ENCODE measurements at places on chromosomes 16 and 17.

GRCh38 chr16:2774161-2774891 is 2.8 kb downstream of the ELOB start:
- no peak for DNase-seq

DNA sequence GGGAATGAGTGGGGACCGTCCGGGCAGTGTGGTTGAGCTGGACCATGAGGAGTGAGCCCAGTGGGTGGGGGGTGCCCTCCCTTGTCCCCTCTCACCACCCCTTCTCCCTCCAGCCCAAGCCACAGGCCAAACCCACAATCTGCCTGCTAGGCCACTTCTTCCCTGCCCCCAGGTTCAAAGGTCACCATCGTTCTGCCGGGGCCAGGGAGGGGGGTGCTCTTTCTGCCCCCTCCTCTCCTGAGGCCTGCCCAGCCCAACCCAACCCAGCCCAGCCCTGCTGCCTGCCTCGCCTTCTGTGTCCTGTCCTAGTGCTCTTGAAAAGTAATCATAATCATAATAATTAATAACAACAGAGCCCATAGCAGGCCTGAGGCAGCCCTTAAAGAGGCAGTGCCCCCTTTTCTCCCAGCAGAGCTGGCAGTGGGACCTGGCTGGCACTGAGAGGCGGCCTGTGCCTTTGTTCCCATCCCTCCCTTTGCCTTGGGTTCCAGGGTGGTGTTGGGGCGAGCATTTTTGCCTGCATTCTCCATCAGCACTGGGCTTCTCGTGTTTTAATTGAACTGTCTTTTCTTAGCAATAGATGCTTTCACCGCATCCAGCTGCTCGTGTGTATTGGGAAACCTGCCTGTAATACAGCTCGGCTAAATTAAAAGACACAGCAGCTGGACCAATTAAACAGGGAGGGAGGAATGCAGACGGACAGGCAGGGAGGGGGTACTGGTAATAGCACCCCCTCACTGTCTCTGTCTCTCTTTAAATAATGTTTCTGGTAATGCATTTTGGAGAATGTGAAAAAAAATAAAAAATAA is 46.8 kb downstream of the SREBF1 start:
- no peak for DNase-seq

DNA sequence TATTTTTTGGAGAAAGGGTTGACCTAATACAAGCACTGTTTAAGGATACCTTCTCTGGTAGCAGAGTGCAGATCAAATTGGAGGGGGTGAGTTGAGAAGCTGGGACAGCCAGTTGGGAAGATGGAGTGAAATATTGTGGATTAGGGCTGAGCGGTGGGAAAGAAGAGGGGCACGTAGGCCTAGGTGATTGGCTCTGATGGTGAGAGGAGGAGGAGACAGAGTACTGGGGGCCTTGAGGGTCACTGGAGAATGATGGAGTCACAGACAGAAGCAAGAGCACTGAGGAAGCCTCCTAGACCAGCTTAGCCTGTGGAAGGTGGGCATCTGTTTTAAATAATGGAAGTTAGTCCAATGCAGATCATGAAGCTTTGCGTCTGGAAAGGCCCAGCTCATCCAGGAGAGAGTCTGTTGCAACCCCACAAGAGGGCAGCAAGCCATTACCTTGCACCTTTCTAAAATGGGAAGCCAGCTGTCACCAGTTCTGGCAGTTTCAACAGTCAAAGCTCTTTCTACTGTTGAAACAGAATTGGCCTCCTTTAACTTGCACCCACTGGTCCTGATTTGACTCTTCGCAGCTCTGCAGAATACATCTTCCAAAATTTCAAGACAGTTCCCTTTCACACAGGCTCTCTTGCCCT is 11.8 kb downstream of the SLC9A5 start:
- no peak for DNase-seq

- DNase-seq: no peak
These were observed 87.9 kb downstream of the CLEC16A start for GRCh38 chr16:11032000-11032921.

DNA sequence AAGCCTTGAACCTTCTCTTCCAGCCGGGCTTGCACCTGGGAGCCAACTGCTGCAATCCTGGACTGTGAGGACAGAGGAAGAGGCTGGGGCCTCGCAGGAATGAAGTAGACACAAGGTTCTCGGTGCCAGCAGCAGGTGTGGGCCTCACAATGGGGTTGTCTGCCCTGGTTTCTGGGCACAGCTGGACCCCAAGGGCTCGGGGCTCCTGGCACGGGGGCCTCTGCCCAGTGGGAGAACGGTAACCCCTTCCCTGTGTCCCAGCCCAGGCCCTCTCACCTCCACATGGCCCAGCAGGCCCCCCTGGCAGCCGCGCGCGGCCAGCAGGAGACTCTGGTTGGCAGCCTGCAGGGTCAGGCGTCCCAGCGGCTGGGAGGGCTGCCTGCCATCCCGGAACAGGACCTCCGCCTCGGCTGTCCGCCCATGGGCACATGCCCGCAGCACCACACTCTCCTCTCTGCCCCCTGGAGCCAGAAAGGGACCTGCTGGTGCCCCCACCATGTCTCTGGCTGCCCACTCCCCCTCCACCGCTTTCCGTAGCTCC is 46.9 kb downstream of the RMI2 start:
- DNase-seq: no peak

- no peak for DNase-seq
These were observed 7.4 kb downstream of the ACD start for GRCh38 chr16:67652578-67653127.

DNA sequence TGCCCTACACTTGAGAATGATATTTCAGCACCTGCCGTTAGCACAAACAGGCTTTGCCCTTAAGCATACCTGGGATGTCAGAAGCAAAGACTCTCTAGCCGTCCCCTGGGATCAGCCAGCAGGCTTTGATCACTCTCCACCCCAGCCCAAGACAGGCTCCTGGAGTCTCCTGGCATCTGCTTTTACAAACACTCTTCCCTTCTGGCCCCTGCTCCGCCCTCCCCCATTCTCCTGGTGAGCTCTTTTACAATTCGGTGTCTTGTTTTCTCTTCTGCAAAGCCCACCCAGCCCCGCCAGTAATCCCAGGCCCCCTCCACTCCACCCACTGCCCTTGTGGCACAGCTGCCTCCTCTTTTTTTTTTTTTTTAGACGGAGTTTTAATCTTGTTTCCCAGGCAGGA is 50.4 kb downstream of the KATNIP start:
- no peak for DNase-seq

GRCh38 chr16:83010776-83011720 is 384.3 kb downstream of the CDH13 start:
- DNase-seq: no peak

- no peak for DNase-seq
These were observed 15.1 kb upstream of the GLG1 start for GRCh38 chr16:74622005-74622404.

DNA sequence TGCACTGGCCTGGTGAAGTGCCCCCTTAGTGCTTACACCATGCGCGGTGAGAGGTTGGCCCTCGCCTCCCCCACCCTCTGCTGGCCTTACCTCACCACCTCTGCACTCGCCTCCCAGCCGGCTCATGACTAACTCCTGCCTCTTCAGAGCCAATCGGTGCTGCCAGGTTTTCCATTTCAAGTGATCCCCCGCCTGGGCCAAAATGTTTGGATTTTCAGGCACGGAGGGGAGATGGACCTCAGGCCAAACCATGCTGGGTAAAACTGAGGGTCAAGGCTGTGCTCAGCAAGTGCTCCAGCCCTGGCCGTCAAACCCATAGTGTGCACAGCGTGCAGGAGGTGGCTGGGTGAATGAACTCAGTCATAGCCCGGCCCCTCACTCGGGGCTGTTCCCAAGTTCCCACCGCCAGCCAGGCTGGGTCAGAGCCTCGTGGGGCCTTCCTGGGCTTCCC is 175.4 kb downstream of the SEC14L1 start:
- no peak for DNase-seq

DNA sequence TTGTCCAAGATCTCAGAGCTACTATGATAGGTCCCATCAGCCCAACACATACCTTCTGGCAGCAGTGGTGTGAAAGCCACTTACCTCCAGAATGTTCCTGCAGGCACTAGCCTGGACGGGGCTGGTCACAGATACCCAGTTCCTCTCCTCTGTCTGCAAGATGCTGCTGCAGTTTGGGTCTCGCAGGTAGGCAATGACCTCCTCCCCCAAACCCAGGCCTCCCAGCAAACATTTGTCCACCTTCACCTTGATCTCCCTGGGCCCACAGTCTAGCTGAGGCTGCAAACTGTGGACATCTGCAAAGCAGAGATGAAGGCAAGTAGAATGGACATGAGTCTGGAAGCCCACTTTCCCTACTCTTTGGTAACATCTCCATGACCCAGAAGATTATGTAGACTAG is 7.1 kb downstream of the GP2 start:
- DNase-seq: no peak

- no peak for DNase-seq
These were observed 15.0 kb upstream of the SALL1 start for GRCh38 chr16:51166091-51166490.

- DNase-seq: no peak
These were observed 399.2 kb downstream of the CNTNAP4 start for GRCh38 chr16:76676356-76676755.

DNA sequence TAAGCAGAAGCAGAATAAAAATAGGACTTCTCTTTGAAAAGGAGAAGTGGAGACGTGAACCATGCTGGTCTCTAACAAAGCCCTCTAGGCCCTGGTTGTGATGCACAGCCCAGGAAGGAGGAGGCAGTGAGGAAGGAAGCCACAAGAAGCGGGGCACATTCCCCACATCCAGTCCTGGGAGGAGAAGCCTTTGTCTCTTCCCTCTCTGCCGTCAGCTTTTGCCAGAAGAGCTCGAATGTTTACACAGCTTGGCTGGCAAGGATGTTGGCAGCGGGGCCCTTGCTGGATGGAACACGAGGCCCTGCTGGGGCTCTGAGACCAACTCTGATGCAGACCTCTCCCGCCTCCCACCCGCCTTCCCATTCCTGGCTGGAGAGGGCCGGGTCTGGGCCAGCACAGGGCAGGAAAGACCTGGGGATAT is 91.3 kb downstream of the MAF start:
- no peak for DNase-seq

DNA sequence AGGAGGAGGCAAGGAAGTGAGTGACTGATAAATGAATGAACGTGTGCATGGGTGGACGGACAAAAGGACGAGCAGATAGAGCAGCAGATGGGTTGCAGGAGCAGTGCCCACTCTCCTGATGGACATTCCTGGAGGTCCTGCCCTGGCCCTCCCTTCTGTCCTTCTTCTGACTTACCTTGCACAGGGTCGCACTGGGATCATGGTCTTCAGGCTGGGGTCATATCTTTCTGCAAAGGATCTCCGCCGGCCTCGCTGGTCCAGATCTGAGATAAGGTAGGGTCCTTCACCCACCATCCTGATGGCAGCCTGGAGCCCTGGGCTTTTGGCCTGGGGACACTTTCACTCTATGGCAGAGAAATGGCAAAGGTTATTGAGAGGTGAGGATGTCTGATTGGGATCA is 9.7 kb downstream of the ABCC12 start:
- no peak for DNase-seq

DNA sequence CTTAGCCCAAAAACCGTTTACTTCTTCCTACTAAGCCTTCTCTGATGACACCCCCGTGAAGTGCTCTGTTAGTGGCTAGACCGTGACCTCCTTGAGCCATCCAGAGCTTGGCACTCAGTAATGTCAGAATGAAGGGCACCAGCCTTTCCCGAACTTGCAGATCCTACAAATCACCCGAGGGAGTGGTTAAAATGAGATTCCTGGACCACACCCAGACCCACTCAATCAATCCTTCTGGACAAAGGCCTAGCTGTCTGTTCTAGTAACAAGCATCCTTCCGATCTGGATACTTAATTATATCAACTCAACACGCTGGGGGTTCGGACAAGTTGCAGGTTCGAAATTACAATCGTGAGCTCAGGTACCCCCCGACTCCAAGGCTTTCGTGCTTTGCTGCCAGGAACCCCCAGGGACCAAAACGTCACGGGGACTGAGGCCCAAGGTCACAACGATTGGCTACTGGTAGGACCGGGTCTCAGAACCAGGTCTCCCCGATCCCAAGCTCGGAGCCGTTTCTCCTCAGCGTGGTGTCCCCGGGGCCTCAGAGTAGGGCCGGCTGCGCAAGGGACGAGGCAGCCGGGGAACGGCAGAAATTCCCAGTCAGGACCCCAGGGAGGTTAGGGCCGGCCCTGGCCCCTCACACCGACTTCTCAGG is 527 bp downstream of the CIAPIN1 start:
- DNase-seq: peak; percentile 28

DNA sequence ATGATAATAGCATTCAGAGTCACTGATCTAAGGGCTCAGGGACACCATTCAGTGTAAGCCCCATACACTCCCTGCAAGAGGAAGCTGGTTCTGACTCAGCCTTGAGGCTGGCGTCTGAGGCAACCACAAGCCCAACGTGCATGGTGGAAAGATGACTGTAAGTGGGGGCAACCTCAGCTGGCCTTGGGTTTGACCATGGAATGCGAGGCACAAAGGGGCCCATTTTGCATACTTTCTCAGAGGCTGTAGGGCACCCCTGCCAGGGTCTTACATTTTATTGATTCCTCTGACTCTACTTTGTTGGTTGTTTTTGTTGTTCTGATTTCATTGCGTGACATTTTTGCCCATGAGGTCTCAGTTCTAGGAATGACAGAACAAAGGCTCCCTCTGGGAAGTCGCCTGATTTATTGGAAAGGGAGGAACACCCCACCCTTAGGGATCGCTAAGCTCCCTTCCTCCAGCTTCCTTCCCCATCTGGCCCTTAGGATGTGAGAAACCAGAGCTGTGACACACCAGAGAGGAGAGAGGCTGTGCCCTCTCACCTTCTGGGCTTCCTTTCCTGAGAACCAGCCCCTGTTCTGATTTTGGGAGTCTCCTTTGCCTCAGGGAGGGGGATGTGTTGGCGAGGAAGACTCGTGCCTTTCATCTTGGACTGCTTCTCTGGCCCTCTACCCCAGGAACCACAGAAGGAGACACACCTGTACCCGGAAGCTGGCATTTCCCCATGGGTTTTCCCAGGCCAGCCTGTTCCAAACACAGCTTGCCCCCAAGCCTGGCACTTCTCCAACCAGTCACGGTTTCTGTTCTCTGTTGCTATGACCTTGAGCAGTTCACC is 5.6 kb upstream of the CIITA start:
- peak; percentile 44 for DNase-seq

DNA sequence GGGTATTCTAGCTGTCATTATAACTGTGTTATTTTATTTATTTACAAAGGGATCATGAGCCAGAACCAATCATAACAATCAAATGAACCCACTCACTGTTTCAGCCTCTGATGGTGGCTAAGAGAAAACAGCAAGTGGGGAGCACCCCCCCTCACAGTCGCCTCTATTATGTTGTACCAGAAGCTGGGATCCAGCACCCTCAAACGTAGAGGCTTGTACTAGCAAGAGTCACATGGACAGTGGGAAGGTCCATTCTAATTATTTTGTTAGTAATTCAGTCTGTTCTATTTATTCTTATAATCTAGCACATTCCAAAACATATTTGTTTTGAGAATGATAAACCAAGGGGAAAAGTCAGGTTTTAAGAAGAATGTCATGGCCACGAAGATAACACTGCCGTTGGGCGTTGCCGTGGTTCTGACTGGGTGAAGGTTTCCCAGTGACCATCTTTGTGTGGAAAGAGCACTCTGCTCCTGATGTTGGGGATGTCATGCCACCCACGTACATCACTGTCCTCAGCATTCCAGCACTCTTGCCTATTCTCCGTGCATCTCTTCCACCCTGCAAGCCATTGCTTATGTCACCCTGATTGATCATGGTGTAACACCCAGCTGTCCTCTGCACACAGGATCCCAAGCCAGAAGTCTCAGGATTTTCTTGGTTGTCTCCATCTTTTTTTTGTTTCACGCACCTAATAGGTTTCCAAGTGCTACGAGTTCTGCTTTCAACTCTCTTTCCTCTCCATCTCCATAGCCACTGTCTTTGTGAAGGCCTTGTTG is 205.8 kb downstream of the PRKCA start:
- no peak for DNase-seq

- DNase-seq: no peak
These were observed 69.6 kb upstream of the HS3ST3A1 start for GRCh38 chr17:13671341-13671740.

- DNase-seq: no peak
These were observed 72.1 kb downstream of the JPH3 start for GRCh38 chr16:87674419-87674818.

Measured in stimulated activated CD4-positive, alpha-beta T cell treated with anti-CD3 and anti-CD28 coated beads, Interleukin-2, amount 100 ng/mL, for 24 hours (primary cell).